Stimulated activated CD8-positive, alpha-beta memory T cell treated with anti-CD3 and anti-CD28 coated beads, Interleukin-12 subunit alpha, Interleukin-12 subunit beta, amount 100 ng/mL, for 1 hour (primary cell): ENCODE measurements at places on chromosomes 6 and 20.
A peak's percentile ranks its signal among the peaks of the same experiment; 100 is the strongest.

GRCh38 chr6:138328210-138328609, 49.5 kb upstream of the SMIM28 start:
- DNase-seq, result no peak

DNA sequence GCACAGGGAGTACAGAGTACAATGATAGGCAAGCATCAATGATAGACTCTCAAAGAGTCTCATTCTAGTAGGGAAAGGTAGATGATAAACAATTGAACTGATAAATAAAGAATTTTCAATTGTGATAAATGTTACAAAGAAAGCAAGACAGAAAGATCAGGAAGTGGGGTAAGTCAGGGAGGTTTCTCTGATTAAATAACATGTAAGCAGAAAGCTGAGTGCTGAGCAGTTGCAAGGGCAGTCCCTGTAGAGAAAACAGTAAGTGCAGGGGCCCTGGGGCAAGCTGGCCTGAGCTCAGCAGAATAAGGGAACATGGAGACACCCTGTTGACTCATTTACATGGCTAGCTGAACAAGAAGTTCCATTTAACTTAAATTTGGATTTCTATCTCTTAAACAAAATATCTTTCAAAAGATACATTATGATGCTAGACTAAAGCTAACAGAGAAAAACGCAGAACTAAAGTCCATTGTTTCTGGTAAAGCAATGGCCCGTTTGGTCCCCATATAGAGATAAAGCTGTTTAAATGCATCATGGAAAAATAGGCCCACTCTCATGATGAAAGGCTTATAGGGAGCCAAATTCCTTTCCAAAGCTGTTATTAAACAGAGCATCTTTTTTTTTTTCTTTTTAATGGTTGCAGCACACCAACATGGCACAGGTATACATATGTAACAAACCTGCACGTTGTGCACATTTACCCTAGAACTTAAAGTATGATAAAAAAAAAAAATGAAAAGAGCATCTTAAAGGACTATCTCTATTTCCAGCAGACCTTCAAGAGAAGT, 5.3 kb upstream of the TNFAIP3 start:
- DNase-seq, result no peak

DNA sequence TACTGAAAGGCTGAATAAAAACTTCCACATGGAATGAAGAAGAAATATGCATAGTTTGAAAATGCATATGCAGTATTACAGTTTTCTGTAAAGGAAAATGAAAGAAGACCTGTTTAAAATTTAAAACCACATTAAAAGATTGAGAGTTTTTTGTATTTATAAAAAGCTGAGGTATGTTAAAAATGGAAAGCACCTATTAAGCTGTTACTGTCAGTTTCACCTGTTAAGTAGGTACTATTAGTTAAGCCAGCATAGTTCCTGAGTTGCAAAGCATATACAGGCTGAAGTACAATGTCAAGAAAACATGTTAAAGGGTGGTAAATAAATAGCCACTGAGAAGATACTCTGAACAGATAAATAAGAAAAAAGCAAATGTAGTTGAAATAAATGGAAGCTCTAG, 69.9 kb downstream of the ATXN1 start:
- DNase-seq, result no peak

DNA sequence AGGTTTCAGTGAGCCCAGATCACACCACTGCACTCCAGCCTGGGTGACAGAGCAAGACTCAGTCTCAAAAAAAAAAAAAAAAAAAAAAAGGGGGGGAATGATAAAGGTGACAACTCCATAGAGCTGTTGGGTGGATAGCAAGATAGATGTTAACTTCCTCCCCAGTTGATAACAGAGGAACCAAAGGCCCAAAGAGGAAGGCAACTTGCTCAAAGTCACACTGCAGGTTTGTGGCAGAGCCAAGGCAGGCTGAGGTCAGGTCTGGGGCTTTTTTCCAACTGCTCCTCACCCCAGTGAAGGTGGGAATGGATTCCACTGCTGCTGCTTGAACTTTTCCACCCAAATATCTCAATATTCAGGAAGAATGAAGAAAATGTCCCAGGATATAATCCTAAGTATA, 26.7 kb downstream of the HCK start:
- DNase-seq, result no peak

- no peak for DNase-seq
Measured at GRCh38 chr6:32983964-32984621, 15.7 kb downstream of the BRD2 start.

DNA sequence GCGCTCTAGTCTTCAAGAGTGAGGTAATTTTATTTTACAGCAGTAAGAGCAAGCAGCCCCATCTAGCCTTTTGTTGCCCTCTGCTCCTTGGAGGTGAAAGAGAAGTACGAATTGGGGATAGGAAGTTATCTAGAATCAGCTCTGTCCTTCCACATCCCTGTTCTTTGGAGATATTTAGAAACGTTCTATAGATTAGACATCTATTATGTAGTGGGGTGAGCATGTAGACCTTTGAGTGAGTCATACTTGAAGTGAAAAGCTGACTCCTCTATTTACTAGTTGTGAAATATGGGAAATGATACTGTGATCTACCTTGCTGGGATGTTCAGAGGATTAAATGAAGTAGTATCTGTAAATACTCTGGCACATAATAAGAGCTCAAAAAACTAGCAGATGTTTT, 36.0 kb upstream of the SLC35D3 start:
- DNase-seq, result no peak

DNA sequence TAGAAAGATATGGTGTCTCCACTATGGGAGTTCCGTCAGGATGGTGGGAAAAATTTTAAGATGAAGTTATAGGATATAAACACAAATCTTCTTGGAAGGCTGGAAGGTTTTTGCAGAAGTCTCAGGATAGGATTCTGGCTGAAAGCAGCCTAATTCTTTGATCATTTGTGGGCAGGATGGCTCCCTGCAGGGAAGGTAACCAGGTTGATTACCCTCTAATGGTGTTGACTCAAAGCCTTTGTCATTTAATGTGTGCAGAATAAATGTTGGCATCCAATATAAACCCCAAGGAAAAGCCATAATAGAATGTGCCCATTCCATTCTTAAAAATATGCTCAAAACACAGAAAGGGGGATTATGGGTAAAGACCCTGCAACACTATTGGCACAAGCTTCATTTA, 204.3 kb downstream of the EPM2A start:
- DNase-seq, result no peak

GRCh38 chr6:43924222-43924702, 154.3 kb downstream of the VEGFA start:
- peak; percentile 22 for DNase-seq

GRCh38 chr6:35080821-35081425, 60.2 kb downstream of the TCP11 start:
- DNase-seq, result no peak

DNA sequence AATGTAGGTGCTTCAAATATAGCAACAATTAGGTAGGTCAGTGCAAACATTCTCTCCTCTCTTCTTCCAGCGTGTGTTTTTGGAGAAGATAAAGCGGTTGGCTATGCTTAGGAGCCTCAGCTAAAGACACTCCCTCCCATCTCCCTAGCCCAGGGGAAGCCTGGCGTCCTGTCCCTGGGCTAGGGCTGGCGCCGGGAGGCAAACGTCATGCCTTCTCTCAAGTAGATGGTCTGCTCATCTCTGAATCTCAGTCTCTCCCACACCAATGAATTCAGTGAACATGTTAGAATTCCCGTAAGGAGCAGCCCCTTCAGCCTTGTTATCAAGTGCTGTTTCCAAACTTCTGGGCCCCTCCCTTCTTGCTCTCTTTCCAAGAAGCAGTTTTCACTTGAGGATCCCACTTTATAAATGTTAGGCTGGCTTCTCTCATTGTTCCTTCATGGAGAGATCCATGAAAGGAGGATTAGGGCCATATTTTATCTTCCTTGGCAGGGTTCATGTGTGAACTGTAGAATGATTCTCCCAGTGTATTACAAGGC, 142.8 kb downstream of the CLIC5 start:
- no peak for DNase-seq

GRCh38 chr6:136961848-136962247, 39.7 kb downstream of the SLC35D3 start:
- no peak for DNase-seq

- DNase-seq, result no peak
Measured at GRCh38 chr20:34363465-34364222, 571 bp downstream of the ITCH start.

DNA sequence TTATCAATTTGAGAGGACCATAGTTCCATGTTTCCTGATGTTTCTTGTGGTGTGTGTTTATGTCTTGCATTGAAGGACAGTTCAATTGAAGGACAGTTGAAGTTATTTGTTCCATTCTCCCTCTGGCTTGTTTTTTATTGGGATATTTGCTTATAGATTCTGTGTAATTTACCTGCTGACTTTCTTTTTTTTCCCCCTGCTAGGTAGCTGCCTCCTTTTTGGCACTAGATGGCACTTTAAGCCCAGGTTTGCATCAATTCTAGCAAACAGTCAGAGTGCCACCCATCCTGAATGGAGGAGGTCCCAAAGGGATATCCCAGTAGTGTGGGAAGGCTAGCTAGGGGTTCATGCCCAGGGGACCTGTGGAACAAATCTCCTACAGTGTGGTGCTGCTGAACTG, 78.1 kb downstream of the CFAP61 start:
- no peak for DNase-seq

DNA sequence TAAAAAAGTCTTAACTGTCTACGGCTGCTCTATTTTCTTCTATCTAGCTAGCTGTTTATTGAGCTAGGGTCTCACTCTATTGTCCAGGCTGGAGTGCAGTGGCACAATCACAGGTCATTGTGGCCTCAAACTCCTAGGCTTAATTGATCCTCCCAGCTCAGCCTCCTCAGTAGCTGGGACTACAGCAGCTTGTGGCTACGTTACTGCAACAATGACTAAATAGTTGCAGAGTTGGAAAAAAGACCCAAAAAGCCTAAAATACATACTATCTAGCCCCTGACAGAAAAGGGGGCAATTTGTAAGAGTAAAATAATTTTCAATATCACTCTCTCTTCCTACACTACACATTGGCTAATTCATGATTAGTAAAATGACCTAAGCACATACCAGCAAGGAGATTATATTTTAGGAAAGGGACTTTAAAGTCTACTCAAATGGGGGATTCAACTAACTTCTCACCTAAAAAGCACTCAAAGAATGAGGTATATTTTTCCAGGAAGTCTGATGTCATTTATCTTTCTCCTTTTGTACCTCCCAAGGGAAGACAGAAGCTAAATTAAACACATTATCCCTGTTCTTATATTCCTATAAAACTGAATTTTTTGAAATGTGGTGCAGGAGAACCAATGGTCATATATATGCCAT, 82.8 kb downstream of the ZMYND8 start:
- no peak for DNase-seq

- no peak for DNase-seq
Measured at GRCh38 chr6:30834646-30835045, 49.7 kb upstream of the DDR1 start.

DNA sequence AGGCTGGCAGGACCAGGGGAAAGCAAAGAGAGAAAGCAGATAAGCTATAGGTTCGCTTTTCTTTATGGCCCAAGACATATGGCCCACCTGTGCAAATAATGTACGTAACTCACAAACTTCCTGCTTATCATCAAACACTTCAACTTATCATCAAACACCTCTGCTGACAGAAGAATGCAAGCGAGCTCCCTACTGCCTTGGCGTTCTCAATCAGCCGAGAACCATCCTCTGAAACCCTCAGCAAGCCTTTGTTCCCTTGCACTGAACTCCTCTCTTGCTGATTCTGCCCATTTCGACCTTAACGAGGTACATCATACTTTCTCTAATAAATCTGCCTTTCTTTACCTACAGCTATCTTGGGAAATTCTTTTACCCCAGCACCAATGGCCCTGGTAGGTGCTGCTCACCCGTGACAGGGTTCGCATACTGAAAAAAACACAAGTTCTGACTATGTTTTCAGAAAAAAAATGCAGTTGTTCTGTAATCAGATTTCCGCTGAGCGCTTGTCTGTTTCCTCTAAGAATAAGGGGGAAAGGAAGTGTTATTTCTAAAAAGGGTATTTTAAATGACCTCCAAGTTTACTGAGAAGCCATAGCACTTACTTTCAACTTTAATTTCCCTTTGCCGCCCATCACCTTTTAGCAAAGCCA, 28.3 kb downstream of the SERPINB6 start:
- no peak for DNase-seq

DNA sequence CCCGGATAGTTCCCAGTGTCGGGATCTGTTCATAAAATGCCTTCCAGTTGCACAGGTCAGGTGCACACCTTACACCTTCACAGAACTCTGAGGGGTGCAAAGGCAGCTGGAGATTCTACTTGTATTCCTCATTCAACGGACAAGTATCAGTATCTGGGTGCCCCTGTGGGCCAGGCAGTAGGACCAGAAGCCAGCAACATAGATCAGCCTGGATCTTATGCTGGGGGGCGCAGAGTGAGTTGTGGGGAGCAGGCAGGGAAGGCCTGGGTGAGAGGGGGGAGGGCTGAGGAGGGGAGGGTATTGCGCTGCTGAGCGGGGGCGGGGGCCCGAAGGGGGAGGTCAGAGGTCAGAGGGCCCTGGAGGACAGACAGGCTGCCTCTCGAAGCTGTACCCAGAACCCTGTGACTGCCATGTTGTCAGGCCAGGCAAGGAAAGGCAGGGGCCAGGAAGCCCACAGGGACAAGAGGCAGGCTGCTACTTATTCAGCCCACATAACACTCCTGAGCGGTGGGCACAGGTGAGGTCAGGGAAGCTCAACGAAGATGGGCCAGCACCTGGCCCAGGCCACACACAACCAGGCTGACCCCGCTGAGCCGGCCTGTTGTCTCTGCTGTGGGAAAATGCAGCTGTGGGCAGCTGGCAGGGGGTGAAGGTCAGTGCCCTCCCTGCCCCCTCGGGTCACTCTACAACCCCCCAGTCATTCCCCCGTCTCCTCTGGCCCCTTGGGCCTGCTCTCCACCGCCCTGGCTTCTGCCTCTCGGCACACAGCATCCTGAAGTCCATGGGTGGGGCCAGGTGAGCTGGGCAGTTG, 1.1 kb downstream of the OPRL1 start:
- no peak for DNase-seq

GRCh38 chr20:11686195-11686594, 231.5 kb upstream of the BTBD3 start:
- no peak for DNase-seq

DNA sequence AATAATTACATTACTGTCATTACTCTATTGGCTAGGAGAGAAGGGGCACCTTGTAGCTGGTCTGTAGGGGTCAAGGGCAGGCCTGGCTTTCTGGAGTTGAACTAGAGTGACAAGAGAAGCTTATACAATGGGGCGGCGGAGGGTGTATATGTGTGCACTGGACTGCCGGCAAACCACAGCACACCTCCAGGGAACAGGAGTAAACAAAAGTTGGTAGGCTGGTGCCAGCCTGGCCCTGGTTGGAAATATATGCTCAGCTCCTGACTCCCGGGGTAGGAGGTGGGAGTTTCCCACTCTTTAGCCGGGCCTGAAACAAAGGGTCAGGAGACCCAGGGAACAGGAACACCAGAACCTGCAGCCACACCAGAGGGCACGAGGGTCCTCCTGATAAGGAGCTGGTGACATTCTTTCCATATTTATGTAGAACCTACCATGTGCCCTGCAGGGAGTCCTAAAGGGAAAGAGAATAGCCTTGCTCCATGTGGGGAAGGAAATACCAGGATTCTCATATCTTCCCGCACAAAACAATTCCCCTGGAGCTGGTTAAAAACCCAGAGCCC, 5.1 kb downstream of the C6orf132 start:
- no peak for DNase-seq
